DMS 273 treated with DMSO at 0.1 percent for 48 hours (cell line): ENCODE measurements at places on chromosomes 12 and 14.

DNA sequence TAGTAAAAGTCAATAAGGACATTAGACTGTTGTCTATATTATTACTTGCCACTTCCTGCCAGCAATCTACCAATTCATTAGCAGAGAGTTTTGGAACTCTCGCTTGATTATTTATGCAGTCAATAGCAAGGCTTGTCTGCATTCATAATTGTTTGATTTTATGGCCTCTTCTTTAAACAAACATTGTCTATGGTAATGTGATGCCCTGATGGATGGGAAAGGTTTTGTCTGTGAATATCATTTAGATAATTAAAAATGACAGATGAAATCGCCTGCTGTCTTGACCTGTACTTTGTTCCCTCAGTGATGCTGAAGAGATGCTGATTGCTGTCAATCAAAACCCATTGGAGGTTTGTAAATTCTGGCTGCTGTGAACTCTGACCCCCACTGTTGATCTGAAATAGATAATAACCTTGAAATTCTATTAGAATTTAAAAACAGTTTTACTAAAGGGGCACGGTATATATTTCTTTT, 455.3 kb downstream of the NPAS3 start:
- DNase-seq = no peak

DNA sequence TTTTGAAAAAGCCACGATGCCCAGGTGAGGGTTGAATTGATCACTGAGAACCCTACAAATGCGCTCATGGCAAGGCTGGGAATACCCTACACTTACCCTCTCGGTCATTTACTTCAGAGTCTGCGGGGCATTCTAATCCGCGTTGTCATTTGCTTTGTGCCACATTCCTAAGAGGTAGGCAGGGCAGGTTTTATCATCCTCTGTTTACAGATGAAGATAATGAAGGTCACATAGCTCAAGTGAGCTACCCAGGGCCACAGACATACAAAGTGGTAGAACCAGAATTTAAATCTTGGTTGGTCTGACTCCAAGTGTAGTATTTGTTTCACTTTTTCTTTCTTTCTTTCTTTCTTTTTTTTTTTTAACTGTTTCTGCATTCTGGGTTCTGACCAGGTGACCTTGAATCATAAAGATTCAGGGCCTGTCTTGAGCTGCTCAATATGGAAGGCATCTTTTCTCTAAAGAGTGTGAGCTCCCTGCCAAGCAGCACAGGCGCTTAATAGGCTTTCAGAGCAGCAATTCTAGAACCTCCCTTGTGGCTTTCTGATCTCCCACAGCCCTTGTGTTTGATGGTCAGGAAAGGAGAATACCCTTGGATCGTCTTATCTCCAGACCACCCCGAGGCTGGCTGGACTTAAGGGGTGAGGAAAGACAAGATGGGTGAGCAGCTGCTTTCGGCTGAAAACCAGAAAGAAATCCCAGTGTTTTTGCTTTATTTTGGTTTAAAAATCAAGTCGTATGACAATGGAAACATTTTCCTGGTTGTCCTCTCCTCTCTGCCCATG, 662 bp upstream of the BATF start:
- DNase-seq = no peak

DNA sequence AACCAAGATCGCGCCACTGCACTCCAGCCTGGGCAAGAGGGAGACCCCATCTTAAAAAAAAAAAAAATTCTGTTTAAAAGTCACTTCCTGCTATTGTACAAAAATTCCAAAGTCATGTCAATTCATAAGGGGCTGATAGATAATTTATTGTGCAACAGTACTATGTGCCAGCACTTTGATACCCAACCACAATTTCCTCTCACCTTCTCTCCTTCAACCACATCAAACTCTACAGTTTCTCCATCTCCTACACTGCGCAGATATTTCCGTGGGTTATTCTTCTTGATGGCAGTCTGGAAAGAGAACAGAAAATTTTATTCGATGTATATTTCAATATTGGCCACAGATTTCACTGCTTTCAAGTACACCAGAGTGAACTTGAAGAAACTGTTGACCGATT, 7.6 kb downstream of the YBX3 start:
- no peak for DNase-seq

DNA sequence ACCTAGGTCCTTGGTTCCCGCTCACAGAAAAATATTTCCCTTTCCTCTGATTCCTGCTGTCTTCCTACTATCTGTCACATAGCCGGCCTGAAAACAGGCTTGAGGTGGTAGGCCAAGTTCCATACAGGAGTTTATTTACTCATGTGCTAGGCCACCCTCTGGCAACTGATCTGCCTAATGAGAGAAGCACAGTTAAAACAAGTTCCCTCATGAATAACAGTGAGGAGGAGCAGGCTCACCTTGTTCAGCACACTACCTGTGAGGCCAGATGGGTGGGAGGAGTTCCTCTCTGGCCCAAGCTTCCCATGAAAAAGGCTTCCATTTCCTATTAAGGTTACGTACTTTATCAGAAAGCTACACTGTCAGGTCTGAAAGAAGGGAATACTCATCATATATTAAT, 206.0 kb downstream of the MYRFL start:
- no peak for DNase-seq

DNA sequence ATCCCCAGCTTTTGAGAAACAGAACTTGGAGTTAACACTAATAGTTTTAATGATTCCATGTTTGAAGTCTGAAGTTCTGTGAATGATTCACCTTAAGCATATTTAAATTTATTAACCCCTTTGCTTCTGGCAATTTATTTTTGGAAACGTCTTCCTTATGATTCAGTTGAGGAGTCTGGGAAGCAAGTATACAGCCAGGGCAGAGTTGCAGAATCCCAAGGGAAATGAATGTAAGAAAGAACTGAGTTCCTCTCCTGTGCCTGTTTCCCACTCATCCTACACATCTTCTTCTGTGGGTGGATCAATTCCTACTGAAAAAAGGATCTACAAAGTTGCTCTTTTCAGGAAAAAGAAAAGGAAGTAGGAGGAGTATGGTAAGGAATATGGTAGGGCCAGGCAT, 108.2 kb upstream of the CCDC91 start:
- DNase-seq = no peak

- DNase-seq = no peak
These were observed 49.0 kb upstream of the STON2 start for GRCh38 chr14:81449114-81449513.

DNA sequence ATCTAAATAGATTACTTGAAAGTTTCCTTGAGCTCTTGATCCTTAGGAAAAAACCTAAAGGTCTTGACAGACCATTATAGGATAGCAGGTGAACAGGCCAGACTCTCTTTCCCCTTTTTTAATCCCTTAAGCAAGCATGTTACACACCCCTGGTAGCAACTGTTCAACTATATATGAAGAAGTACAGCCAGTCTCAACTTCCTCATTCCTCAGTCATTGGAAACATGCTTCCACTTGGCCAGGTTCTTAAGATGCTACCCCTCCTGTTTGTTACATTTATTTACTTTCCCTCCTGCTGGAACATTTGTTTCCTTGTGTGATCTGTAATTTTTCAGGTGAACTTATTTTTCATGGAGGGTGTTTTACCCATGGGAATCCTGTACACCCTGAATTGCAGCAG, 124.1 kb downstream of the ARMH4 start:
- no peak for DNase-seq

GRCh38 chr14:23364164-23365035, 572 bp downstream of the EFS start:
- no peak for DNase-seq

- DNase-seq = no peak
These were observed 9.6 kb downstream of the SIX1 start for GRCh38 chr14:60639674-60640073.

GRCh38 chr12:80634903-80635302, 72.5 kb upstream of the MYF6 start:
- no peak for DNase-seq

- DNase-seq = no peak
These were observed 28.4 kb upstream of the GPR132 start for GRCh38 chr14:105093431-105094192.

- no peak for DNase-seq
These were observed 113.5 kb downstream of the TMTC2 start for GRCh38 chr12:82800185-82800584.

DNA sequence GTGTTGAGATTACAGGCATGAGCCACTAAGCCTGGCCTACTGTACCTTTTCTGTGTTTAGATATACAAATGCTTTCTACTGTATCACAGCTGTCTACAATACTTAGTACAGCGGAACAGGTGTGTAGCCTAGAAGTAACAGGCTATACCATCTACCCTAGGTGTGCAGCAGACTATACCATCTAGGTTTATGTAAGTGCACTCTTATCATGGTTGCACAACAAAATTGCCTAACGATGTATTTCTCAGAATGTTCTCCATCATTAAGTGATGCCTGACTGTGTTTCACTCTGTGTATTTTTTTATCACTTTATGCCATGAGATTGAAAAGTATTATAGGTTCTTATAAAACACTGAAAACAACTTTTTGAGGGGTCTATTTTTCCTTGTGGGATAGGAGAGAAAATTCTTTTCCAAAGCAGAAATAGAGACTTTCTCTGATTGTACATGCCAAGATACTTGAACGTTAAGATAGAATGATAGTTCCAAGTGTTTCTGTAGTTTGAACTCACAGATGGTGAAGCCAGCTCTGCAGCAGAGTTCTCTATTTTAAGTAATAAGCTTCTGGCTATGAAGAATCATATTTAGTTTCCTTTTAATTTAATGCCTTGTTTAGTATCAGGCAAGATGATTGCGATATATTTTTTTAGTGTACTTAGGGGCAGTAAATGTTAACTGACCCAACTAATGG, 17.0 kb downstream of the TMPRSS12 start:
- DNase-seq = no peak

GRCh38 chr12:85998074-85998473, 124.0 kb downstream of the NTS start:
- no peak for DNase-seq

DNA sequence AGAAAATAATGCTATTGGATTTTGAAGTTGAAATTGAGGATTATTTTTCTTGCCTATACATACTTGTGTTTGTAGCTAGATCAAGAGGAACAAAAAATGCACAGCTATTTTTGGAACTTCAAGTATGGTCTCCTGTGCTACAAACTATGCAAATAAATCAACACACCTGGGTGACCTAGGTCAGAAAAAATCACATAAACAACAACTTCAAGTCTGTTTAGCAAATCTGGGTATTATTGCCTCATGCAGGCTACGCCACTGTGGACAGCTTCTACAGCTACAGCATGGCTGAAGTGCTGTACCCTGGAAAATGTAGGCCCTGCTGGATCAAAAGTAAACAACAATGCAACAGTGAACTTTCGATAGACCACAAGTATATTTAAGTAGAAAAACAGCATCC, 87.5 kb downstream of the SLC6A15 start:
- no peak for DNase-seq

DNA sequence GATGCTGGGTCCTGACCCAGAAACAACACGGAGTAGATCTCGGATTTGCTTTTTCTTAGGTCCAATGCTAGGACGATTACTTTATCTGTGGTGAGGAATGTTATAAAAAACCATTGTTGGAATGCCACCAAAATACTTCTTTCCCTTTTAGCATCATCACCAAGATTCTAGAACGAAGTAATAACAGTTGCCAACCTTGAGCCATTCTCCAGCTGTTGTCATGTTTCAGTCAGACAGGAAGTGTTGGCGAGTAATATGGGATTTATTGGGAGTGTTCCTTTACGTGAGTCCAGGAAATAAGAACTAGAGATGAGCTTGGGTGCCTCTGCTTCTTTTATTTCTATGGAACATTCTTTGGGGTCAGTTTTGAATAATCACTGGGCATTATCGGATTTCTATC, 892.9 kb downstream of the DIO2 start:
- no peak for DNase-seq

DNA sequence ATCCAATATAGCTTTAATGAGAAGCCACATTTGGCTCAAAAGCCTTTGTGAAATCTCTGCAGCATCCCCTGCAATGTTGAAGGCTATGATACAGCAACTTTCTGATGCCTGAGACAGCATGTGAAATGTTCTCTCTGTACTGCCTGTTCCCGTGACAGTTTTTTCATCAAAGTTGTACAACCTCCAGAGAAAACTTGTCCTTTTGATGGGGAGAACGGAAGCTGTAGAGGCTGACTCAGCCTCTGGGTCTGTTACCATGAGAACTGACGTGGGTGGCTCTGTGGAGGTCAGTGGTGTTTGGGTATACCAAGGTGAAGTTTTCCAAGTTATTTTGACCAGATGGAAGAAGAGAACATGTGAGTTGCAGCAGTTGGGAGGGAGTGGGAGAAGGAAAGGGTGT, 17.0 kb downstream of the SLC4A8 start:
- no peak for DNase-seq
